Heart left ventricle (tissue), 16 donors: ENCODE measurements at places on chromosomes 1 and 21. TPM values are rescaled to one million over a fixed set of nuclear protein-coding genes. Genes with fewer than 3 reads are reported as not detected.

DNA sequence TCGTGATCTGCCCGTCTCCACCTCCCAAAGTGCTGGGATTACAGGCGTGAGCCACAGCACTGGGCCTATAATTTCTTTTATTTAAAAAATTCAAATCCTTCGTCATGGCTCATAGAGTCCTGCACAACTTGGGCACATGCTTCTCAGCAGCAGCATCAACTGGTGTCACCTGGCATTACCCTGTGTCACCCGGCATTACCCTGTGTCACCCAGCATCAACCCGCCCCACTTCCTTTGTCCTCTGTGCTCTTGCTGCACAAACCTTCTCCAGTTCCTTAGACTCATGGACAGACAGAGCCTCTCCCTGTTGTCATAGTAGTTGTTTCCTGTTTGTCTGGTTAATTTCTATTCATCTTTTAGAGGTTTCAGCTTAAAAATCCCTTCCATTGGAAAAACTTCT, 121.2 kb upstream of the SERBP1 start:
- DNase-seq = no peak

GRCh38 chr21:20631633-20632032, 366.6 kb upstream of the NCAM2 start:
- DNase-seq = no peak

DNA sequence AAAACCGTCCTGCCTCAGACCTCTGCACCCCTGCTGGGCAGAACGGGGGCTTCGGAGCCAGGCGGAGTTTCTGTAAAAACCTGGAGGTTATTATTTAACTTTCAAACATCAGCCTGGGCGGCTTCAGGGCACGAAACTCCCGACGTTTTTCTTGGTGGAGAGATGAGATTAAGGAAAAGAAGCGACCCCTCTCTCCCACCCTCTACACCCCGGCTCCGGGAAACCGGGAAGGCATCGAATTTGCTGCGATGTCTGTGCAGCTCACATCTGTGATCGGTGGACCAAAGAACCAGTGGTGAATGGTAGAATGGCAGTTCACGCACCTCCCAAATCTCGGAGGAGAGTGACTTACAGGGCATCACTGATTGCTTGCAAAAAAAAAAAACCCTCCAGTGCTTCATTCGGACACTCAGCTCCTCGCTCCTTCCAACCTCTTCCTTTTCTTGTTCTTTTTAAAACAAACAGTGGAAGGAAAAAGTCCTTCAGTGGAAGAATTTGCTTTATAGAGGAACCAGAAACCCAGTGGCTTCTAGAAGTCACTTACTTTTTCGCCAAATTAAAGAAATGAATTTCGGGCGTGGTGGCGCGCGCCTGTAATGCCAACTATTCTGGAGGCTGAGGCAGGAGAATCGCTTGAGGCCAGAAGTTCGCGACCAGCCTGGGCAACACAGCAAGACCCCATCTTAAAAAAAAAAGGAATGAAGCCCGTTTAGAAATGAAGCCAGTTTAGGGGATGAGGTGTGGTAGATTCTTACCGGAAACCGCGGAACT, 884 bp downstream of the PHACTR4 start:
- peak; percentile 16 for DNase-seq

DNA sequence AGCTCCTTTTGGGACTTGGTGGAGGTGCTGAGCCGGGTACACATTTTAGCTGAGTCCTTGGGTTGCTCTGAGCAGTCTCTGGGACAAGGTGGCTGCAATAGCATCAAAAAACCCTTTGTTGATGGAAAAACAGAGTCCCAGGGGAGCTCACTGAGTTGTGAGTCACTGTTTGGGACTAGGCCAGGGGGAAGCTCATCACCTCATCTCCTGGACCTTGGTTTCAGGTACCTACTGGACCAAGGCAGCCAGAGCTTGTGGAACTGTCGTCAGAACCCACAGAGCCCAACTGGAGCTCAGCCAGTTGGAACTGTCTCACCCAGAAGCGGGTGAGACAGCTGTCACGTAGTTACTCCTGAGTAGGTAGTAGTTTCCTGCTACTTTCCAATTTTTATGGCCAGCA, 146.7 kb downstream of the HLX start:
- no peak for DNase-seq

DNA sequence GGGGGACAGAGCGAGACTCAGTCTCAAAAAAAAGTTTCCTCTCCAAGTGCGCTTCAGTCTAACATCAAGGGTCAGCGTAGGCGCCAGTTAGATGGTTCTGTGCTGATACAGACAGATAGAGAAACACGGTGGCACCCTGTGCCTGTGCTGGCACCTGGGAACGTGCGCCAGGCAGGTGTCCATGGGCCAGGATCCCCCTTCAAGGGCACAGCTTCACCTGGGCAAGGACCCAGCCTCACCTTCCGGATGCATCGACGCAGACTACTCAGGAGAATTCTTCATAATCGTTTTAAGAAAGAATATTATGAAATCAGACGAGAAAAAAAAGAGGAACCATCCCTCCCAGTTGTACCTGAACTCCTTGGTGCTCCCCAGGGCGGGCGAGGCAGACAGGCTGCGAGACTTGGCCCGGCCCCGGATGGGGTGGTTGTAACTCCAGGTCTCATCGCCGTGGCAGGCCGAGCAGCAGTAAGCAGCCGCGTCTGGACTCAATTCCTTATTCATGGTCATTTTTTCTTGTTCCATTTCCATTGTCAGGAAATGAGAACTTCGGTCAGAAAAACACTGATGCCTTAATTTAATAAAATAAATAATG, 13.3 kb downstream of the NADK start:
- DNase-seq = no peak

- DNase-seq = no peak
Observed at GRCh38 chr1:110690709-110691365, 16.1 kb upstream of the KCNA3 start.

DNA sequence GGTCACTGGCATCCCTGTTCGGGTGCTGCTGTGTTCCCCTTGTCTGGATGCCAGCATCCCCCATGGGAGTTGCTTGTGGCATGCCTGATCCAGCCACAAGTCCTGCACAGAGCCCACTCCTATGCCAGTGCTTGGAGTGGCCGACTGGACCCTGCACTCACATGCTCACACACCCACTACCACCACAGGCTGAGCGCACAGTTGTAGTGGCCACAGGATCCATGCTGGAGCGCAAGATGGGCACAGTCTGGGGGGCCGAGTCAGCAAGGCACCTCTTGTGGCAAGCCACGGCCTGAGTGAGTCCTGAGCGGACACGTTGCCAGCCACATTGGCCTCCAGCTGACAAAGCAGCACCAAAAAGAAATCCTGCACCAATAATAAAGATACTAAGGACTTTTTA, 661.6 kb upstream of the TMPRSS15 start:
- DNase-seq = no peak

Gene OR2T35
- not detected for total RNA-seq

Gene FAM110D
- 4.8 TPM for total RNA-seq

Gene PRELP
- total RNA-seq = 12.1 TPM

DNA sequence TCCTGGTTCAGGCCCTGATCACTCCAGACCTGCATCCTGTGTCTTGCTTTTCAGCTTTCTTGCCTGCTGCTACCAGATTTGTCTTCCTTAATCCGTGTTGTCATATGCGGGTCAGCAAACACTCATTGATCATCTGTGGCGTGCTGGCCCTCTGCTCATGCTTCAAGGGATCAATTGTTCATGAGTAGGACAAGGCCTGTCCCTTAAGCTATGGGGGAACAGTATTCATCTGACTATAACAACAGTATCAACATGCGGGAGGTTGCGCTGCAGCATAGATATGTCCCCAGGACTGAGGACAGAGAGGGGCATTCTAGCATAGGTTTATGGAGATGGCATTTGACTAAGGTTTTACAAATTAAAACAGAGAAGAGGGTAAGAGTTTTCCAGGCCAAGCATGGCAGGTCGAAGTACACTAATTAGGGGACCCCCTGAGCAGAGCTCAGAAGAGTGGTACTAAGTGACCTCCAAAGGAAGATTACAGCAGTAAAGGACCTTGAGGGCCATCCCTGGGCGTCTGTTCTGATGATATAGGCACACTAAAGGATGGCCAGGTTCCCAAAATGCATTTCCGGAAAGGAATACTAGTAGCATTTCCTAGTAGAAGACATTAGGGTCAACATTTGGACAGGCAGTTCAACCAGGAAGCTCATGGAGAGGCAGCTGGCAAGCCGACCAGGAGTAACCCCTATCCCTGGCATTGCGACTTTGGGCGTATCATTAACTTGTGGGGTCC, 811 bp upstream of the ZNF672 start:
- DNase-seq = no peak

DNA sequence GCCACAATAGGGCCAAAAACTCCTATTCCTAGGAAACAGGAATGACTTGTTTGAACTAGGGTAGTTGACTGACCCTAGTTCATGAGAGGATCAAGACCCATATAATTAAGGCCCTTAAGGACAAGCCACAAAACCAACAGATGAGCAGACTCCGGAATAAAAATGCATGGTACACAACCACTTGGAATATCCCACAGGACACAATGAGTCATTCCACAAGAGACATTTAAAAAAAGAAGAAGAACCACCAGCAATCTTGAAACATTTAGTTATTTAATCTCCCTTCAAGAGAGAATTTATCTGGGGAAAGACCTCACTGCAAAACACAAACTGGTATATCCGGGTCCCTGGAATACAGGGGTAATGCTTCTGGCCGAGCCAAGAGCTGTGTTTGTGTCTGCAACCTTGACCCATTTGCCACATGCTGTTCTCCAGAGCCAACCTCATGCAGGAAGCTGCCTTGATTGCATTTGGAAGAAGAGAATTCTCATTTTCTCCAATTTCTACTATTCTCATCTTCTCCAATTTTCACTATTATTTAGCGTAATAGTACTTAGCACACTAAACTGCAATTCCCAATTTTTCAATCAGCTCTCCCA, 135.5 kb downstream of the TGFBR3 start:
- no peak for DNase-seq

DNA sequence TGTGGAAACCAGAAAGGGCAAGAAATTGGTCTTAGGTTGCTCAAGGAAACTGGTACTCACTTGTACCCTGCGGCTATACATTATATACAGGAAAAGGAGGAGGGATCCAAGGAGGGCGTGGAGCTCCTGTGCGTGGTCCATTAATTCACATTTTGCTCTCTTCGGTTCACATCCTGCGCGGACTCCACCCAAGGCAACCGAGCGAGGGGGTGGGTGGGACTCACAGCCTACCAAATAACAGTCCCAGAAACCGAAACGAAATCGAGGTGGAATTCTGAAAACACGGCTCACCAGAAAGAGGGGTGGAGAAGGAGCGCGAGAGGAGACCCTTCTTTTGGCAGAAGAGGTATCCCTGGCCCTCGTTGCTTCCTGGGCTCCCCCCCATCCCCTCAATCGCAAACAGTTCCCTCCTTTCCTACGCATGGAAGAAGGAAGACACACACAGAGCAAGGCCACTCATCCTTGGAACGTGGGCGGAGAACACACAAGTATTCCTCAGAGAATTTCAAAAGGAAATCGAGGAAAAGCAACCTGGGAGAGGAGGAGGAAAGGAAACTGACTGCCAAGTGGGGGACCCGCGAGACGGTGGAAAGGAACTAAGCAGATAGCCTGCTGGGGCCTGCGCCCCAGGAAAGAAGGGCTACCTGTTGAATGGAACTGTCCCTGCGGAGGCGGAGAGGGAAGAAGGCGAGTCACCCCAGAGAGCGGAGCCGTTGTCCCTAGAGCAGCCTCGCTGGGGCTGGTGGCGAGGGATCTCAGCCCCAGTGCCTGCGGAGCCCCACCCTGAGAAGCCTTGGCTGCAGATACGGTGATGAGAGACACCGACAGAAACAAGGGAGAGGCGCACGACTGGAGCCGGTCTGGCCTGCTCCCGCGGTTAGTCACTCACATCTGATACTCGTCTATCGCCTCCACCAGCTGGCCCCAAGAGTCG, 705 bp downstream of the AIDA start:
- DNase-seq = peak; percentile 65

GRCh38 chr1:71695821-71696220, 586.5 kb downstream of the NEGR1 start:
- no peak for DNase-seq

GRCh38 chr1:228035844-228036243, 29.0 kb downstream of the WNT3A start:
- no peak for DNase-seq

Gene A3GALT2
- total RNA-seq = 0.40 TPM

- DNase-seq = no peak
Observed at GRCh38 chr1:78715181-78715661, 65.6 kb downstream of the IFI44 start.

DNA sequence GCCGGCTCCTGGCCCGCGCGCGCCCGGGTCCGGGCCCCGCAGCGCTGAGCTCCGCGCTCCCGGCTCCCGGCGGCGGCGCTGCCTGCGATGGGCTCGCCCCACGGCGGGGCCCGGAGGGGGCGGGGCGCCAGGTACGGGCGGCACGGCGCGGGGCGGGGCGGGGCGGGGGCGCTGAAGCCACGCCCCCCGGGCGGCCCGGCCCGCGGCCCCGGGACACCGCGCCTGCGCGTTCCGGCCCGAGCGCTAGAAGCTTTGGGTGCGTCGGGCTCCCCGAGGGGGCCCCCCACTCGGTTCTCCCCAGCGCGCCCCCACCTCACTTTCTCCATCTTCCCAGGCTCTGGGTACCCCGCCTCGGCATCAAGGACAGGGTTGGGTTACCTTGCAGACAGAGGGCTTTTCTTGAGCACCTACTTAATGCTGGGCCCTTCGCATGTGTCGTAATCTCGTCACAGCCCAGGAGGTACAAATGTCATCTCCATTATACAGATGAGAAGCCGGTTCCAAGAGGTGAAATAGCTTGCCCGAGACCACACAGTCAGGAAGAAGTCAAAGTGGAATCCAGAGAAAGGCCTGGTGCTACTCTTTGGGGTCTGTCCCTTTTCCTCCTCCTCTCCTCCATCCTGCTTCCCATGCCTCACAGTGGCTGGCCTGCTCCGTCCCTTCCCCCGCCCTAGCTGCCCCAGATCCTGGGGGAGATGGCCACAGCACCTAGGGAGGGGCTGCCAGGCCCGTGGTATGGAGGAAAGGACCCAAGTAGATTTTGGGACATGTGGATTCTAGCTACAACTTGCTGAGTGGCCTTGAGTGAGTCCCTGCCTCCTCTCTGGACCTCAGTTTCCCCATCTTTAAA, 46.5 kb downstream of the RAP1GAP start:
- DNase-seq = no peak

DNA sequence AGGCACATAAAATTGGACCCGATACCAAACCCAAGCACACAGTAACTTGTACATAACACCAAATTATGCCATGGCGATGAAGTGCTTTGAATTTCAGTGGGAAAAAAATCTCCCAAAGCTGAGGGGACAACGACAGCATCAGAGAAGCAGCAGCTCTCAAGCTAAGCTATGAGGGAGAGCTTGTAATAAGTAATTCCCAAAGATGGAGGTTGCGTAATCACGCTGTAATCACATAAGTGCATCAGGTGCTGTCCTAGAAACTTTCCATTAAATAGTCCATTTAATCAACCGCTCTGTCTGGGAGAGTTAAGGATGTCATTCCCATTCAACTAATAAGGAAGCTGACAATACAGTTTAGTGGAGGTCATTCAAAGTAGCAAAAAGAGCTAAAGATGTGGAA, 37.6 kb upstream of the KRTAP19-8 start:
- DNase-seq = no peak

- DNase-seq = no peak
Observed at GRCh38 chr21:34930971-34931370, 118.1 kb downstream of the RUNX1 start.

GRCh38 chr1:208234721-208235120, 9.5 kb downstream of the PLXNA2 start:
- DNase-seq = no peak
